Panc1 (cell line): ENCODE measurements at places on chromosomes 11 and 22. TPM values are rescaled to one million over a fixed set of nuclear protein-coding genes. Genes with fewer than 3 reads are reported as not detected.

Gene SEC14L2
- 10.7 TPM for total RNA-seq

Gene FAM227A
- total RNA-seq: 2.4 TPM

Gene API5
- total RNA-seq: 102 TPM

Gene FAR1
- 60.4 TPM for total RNA-seq

Gene NXPE1
- not detected for total RNA-seq

Gene ACTN3
- total RNA-seq: 0.13 TPM

Gene PGA5
- total RNA-seq: not detected

Gene PTPRCAP
- 0.82 TPM for total RNA-seq

Gene SCGB1D2
- 0.85 TPM for total RNA-seq

Gene TSKU
- total RNA-seq: 31.4 TPM

Gene DDX25
- total RNA-seq: 0.15 TPM

Gene ARHGAP42
- total RNA-seq: 7.1 TPM

Gene IFITM10
- total RNA-seq: 18.0 TPM

Gene PRR33
- total RNA-seq: not detected

Gene GDPD5
- total RNA-seq: 6.0 TPM

Gene TRPM5
- 0.08 TPM for total RNA-seq

Gene HPX
- 1.0 TPM for total RNA-seq

Gene NELL1
- total RNA-seq: not detected

Gene ZP1
- total RNA-seq: not detected

Gene APOA4
- total RNA-seq: not detected

Gene CDC42BPG
- total RNA-seq: 4.1 TPM

Gene CTSF
- 28.7 TPM for total RNA-seq

Gene CAT
- total RNA-seq: 65.9 TPM

Gene TMEM191B
- 3.7 TPM for total RNA-seq

Gene LRP5
- total RNA-seq: 171 TPM

Gene PRG3
- total RNA-seq: not detected

Gene MS4A15
- not detected for total RNA-seq

Gene BTBD18
- total RNA-seq: not detected
